ENCODE measurements at places on chromosomes 13 and 19.

DNA sequence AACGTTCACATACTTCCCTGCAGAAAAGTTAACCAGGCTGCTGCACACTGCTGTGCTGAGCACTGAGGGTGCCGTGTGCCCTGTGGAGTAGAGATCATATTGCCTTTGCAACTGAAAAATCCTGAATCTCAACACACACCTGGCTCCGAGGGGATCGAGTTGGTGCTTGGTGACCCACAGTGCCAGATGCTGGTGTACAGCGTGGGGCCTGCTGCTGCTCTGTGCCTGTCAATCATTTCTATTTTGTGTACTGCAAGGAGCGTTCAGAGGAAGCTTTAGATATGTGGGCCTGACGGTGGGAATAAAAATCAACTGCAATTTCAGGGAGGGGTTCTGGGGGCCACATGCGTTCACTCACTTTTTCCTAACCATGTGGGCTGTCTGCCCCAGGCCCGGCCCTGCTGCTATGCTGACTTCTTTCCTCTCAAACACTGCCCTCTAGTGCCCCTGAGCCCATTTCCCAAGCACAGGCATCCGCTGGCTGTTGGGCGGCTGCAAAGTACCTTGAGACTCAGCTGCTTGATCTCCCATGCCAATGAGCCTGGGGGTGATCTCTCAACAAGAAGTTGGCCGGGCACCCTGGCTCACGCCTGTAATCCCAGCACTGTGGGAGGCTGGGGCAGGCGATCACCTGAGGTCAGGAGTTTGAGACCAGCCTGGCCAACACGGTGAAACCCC lies 9.7 kb upstream of the LENG8 start:
- no peak for DNase-seq

DNA sequence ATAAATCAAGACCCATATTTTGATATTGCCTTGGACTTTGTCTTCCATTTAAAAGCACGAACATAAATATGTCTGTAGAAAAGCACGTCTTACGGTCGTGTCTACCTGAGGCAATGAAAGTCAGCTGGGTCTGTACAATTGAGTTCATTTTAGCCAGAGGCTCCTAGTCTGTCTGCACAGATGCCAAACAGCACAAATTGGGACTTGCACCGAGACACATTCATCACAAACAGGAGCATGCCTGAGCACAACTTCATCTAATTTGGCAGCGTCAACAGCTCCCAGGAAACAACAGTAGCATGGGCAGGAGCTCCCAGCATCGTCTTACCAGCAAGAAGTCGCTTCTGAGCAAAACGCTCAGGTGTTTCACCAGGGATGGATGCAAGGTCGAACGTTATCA lies 687.0 kb downstream of the EFNB2 start:
- no peak for DNase-seq

- no peak for DNase-seq
Observed at GRCh38 chr19:48608798-48609263, 2.3 kb downstream of the SPACA4 start.

GRCh38 chr19:17049711-17050280 lies 23.2 kb upstream of the CPAMD8 start:
- no peak for DNase-seq

- DNase-seq, result peak; percentile 24
Observed at GRCh38 chr13:110561344-110562035, at the start of gene RAB20. TSS of gene RAB20 (minus strand) at chr13:110561722. CDS start at chr13:110561519, 203 bp downstream.

GRCh38 chr19:3357992-3358688 lies 8.2 kb upstream of the NFIC start:
- DNase-seq, result no peak

GRCh38 chr13:44573790-44574465 lies 2.2 kb downstream of the TSC22D1 start:
- DNase-seq, result no peak

DNA sequence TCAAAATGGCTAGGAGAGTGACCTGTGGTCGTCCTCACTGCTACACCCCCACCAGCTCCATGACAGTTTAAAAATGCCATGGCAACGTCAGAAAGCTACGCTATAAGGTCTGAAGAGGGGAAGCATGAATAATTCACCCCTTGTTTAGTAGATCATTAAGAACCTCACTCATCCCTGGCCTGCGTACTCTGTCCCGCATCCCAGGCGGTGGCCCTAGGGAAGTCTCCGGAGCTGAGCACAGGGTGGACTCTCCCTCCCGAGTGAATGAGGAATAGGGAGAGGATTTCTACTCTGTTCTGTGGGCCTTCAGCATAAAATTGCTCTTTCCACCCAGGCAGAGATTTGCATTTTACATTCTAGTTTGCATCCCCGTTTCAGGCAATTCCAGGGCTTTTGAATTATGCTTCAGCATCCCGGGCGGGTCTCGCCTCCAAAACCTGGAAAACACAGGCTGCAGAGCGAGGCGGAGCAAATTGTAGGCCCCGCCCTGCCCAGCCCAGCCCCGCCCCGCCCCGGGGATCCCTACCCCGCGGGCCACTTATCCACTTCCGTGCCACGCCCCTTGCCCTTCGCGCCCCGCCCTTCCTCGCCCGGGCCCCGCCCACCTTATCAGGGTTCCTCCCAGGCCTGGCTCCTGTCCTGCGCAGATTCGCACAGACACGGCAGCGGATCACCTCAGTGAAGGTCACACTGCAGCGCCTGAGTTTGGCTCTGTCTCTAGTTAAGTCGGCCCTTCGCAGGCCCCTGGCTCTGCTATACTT lies 7.5 kb upstream of the ZNF525 start:
- DNase-seq, result no peak

GRCh38 chr13:101283782-101284181 lies 132.5 kb downstream of the NALCN start:
- no peak for DNase-seq

GRCh38 chr13:91825516-91825915 lies 427.1 kb downstream of the GPC5 start:
- DNase-seq, result no peak

DNA sequence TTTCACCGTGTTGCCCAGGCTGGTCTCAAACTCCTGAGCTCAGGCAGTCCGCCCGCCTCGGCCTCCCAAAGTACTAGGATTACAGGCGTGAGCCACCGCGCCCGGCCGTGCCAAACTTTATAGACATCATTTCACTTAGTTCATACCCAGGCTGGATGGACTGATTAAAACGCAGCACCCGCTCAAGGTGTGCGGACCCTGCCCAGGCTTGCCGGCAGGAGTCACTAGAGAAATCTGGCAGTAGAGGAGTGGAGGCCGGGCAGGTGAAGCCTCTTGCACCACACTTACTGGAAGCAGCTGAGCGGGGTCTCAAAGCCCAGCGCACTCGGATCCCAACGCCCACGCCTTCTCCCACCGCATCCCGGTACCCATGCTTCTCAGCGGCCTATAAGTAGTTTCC lies 11.4 kb downstream of the PTGIR start:
- DNase-seq, result no peak

DNA sequence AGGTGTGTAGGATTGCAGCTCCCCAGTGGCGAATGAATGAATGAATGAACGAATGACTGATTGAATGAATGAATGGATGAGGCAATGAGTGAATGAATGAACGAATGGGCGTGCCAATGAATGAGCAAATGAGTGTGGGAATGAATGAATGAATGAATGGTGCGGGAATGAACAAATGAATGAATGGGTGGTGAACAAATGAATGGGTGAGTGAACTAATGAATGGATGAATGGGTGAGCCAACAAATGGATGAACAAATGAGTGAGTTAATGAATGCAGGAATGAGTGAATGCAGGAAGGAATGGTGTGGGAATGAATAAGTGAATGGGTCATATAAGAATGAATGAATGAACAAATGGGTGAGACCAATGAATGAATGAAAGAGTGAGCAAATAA lies 14.7 kb downstream of the ANKRD24 start:
- DNase-seq, result no peak

DNA sequence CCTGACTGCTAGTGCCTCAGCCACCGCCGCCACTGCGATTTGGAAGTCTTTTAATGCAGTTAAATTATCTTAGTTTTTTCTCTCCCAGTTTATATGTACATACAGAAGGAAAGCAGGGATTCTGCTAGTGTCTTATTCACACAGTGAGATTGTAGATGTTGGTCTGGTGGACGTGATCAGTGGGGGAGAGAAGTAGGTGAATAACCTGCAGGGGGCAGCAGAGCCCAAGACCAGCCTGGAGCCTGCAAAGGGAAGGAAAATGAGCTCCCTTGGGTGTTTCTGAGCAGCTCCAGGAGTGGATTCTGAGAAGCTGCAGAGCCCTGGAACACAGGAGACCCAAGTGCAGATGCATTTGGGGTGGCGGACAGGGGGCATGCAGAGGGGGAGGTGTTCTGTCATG lies 26.3 kb downstream of the ZNF844 start:
- peak; percentile 74 for DNase-seq

DNA sequence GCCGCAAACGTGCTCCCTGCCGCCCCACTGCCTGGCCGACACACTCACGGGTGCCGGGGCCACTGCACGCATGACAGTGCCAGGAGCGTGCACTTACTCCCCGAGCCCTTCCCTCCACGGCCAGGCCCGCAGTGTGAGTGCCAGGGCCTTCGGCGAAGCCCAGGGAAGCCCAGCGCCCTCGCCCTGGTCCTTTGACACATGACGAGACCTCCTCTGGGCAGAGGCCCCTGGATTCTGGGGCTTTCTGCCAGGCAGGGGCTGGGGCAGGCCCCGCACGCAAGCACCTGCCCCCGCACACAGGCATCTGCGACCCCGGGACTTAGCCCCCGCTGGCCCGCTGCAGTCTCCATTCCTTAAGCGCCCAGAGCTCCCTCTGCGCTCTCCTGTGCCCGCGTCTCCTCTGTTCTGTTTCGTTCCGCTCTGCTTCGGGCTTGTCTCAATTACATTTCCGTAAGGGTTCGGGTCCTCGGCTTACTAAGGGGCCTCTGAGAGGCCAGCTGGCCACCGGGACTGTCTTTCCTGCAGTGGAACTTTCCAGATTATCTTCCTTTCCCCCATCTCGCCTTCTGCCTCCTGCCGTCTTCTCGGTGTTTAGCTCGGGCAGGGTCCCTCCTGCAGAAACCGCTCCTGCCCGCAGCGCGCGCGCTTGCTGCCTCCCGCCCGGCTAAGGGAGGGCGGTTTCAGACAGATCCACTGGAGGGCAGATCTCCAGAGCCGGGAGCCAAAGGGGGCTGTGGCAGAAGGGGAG lies 98.8 kb downstream of the ING1 start:
- DNase-seq, result no peak

GRCh38 chr13:51826606-51827005 lies 18.4 kb downstream of the TMEM272 start:
- DNase-seq, result peak; percentile 70

- no peak for DNase-seq
Observed at GRCh38 chr13:92460479-92460878, 766.1 kb upstream of the GPC6 start.

GRCh38 chr19:1523412-1524286 lies at the start of gene PLK5:
TSS of gene PLK5 (plus strand) at chr19:1524077. CDS start at chr19:1526997, 2,920 bp downstream.
- no peak for DNase-seq

DNA sequence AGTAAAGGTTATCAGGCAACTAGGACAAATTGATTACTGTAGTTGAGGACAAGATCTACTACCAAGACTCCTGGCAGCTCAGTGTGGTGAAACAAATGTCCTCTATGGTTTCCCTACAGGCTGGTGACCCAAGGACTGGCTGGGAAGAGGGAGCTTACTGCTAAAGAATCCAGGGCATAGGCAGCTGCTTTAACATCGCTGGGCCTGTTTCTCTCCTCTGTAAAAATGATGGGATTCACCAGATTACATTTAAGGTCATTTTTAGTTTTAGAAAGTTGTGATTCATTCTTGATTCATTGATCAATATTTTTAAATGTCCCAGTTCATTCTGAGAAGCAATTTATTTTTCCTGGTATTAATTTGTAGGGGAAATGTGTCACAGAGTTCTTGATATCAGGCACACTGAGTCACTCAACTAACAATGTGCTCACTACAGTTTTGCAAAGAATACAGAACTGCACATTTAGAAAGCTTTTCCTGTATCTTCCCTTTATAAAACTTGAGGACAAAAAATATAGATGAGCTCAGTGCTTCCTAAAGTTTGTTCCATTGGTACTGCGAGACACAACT lies 19.6 kb upstream of the FAM124A start:
- no peak for DNase-seq

DNA sequence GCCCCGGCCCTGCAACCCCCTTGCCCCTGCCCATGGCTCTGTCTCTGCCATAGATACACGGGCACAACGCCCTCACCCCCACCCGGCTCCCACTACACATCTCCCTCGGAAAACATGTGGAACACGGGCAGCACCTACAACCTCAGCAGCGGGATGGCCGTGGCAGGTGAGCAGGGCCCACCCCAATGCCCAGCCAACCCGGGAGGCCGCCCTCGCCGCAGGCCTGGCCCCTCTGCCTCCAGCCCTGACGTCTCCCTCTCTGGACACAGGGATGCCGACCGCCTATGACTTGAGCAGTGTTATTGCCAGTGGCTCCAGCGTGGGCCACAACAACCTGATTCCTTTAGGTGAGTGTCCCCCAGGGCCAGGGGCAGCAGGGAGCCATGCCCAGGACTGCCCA lies 7.7 kb downstream of the YIPF2 start:
- no peak for DNase-seq

DNA sequence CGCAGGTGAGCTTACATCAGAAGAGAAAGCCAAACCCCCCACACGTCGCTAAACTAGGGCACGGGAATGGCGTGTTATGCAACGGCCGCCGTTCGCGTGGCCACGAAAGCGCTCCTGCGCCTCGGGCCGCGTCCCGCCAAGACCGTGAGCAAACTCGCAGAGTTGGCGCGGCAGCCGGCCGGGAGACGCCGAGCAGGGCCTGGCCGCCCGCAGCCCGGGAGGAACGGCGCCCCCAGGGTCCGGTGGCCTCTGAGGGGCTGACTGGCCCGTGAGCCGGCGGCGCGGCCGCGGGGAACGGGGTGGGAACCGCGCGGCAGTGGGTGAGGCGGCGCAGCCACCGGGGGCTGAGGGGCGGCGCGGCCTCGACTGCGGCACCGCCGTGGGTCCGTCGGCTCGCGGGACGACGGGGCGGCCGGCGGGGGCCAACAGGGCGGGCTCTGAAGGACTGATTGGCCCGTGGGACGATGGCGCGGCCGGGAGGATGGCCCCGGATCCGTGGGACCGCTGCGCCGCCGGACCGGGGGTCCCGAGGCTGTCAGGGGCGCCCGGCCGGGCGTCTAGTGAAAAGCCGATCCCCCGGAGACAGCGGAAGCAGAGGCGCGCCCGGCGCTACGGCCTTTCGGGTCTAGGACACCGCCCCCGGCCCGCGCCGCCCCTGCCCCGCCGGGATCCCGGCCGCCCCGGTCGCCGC lies 903 bp downstream of the LATS2 start:
- DNase-seq, result no peak

GRCh38 chr13:84136582-84136981 lies 254.3 kb upstream of the SLITRK1 start:
- DNase-seq, result no peak

GRCh38 chr13:32314271-32315237 lies 609 bp downstream of the ZAR1L start:
- DNase-seq, result peak; percentile 45

- no peak for DNase-seq
Observed at GRCh38 chr19:18713550-18714117, 30.2 kb downstream of the CRTC1 start.

DNA sequence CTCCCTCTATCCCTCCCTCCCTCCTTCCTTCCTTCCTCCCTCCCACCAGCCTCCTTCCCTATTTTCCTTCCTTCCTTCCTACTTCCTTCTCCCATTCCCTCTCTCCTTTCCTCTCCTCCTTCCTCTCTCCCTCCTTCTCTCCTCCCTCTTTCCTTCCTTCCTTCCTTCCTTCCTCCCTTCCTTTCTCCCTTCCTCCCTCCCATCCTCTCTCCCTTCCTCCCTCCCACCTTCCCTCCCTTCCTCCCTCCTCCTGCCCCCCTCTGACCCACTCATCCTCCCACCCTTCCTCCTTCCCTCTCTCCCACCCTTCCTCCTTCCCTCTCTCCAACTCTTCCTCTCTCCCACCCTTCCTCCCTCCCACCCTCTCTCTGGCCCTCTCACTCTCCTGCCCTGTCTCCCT lies 132.1 kb downstream of the ZNF536 start:
- DNase-seq, result no peak
